Activated T-cell treated with anti-CD3 and anti-CD28 coated beads, Interleukin-2, amount 50 U/mL, for 72 hours (primary cell): ENCODE measurements at places on chromosomes 5 and 9. TPM values are rescaled to one million over a fixed set of nuclear protein-coding genes. Genes with fewer than 3 reads are reported as not detected.

DNA sequence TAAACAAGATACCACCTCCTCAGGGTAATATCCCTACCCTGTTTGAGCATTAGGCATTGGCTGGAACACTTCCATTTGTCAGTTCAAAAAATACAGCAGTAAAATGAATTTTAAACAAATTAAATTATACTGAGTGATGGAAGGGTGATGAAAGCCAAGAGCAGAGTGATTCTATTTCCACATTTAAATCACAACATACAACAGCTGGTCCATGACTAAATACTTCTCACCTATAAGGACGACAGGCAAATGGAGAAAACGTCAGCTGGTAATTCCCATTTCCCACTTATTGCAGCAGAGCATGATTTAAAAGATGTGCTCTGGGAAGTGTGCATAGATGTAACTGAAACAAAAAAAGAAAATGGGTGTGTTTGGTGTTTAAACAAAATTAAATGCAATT is 543.6 kb upstream of the DAB2 start:
- H3K4me1 ChIP-seq = no peaks in the 10 kb centered on the region
- no peaks in the 10 kb centered on the region for H3K36me3 ChIP-seq

- H3K4me3 ChIP-seq = no peak overlapping the region
- no peak for DNase-seq
- no peaks in the 10 kb centered on the region for H3K36me3 ChIP-seq
- no peak overlapping the region for H3K27ac ChIP-seq
- H3K4me1 ChIP-seq = no peaks in the 10 kb centered on the region
Measured at GRCh38 chr5:121174351-121174750, 677.3 kb upstream of the FTMT start.

DNA sequence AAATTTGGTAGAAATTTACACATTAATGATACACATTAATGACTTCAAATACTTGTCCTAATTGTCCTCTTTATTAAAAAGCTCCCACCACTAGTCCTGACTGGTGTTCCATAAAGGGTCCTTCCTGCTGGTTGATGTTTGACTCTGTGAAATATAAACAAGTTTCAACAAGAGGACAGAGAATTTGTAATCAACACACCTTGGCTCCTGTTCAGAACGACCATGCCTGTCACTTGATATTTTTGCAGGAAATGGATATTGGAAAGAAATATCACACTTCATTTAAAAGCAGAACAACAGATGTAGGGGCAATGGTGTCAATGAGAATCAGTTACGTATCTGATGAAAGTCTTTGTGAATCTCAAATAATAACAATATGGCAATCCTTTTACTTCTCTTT is 211.7 kb downstream of the ENC1 start:
- DNase-seq = no peak
- H3K27ac ChIP-seq = no peak overlapping the region
- H3K27me3 ChIP-seq = peaks cover 54% of the 10 kb centered on the region
- H3K4me1 ChIP-seq = no peaks in the 10 kb centered on the region

- peak overlapping the region; percentile 92 for H3K27ac ChIP-seq
- H3K4me3 ChIP-seq = peak overlapping the region; percentile 85
- peak; percentile 51 for DNase-seq
- peaks cover 77% of the 10 kb centered on the region for H3K4me1 ChIP-seq
Measured at GRCh38 chr5:95870105-95870672, 47.7 kb upstream of the GLRX start.

DNA sequence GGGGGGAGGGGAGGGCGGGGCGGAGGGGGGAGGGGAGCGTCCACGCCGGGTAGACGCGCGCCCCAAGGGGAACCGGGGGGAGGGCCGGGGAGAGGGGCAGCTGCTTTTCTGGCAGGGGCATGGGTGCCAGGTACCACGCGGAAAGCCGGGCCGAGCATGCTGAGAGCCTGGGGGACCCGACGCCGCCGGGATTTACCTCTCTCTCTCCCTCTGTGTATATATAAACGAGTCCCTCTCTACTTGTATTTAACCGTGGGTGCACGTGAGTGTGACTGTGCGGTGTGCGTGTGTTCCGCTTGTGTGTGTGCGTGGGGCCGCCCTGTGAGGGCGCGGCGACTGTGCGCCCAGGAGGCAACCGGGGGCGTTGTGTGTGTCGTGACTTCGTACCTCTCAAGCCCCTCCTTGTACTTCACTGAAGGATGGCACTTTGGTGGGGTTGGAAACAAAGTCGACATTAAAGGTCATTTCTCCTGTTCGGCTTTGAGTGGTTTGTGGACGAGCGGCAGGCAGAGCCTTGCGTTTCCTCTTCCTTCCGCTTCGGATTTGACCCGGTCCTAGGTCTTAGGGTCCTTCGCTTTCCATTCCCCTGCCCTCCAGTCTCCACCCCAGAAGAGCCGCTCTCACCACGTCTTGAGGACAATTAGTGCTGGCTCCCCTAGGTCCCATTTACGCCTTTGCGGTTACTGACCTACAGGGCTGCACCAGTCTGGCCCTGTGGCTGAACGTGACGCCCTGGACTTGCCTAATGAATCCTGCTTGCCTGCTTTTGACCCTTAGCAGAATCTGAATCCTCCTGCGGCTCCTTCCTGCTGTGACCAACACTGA is 36.2 kb upstream of the TTC1 start:
- no peak overlapping the region for H3K27ac ChIP-seq
- H3K4me1 ChIP-seq = peaks cover 8% of the 10 kb centered on the region
- peak overlapping the region; percentile 77 for H3K4me3 ChIP-seq
- no peaks in the 10 kb centered on the region for H3K36me3 ChIP-seq
- DNase-seq = no peak

DNA sequence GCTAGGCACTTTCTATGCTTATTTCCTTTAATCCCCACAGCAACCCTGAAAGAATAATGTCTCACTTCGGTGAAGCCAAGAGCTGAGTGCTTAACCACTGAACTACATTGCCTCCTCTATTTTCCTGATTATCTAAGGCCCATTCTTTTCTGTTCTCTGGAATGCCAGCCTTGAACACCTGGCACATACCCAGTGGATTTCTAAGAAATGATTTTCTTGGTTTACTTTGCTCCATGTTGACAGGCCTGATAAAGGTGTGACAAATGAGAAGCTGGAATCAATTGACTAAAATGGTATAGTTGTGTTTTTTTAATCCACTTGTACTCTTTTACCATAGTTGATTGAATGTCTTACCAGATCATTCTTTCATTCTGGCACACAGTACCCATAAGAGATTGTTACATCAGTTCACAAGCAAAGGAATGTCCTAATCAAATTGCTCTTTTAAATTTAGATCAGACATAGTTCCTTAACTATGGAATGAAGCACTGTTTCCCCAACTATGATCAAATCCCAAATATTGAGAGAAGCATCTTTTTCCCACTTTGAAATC is 9.0 kb upstream of the ENC1 start:
- H3K4me1 ChIP-seq = peaks cover 5% of the 10 kb centered on the region
- no peak overlapping the region for H3K4me3 ChIP-seq
- DNase-seq = no peak

The TPPP gene
- total RNA-seq = 0.32 TPM

The RNF183 gene
- total RNA-seq = 0.34 TPM

The ACTBL2 gene
- total RNA-seq = not detected

The PTGES2 gene
- 27.5 TPM for total RNA-seq
